ENCODE measurements at places on chromosomes 6 and 20. TPM values are rescaled to one million over a fixed set of nuclear protein-coding genes. Genes with fewer than 3 reads are reported as not detected.

The GMPR gene
- total RNA-seq = 6.2 TPM

The OXT gene
- not detected for total RNA-seq

The FAM217A gene
- total RNA-seq = not detected

The LPIN3 gene
- 0.10 TPM for total RNA-seq

The FAXC gene
- total RNA-seq = not detected

The KIF25 gene
- not detected for total RNA-seq

The LAMA4 gene
- 0.42 TPM for total RNA-seq

The ECHDC1 gene
- total RNA-seq = 17.9 TPM

The LYRM4 gene
- 25.5 TPM for total RNA-seq

The CST2 gene
- total RNA-seq = not detected

The EPPIN gene
- not detected for total RNA-seq

The CEP57L1 gene
- 8.7 TPM for total RNA-seq

The PAX1 gene
- not detected for total RNA-seq

The ZBTB46 gene
- 2.1 TPM for total RNA-seq

The GRIK2 gene
- total RNA-seq = not detected

The CLIC5 gene
- total RNA-seq = 0.52 TPM

The KIAA1755 gene
- total RNA-seq = 0.10 TPM

The TRIM40 gene
- total RNA-seq = 1.4 TPM

The METTL24 gene
- total RNA-seq = 0.10 TPM

The SNTA1 gene
- total RNA-seq = 2.9 TPM

The TFAP2A gene
- total RNA-seq = not detected

The TMEM217 gene
- total RNA-seq = 1.6 TPM

The CFAP61 gene
- not detected for total RNA-seq

The ABHD12 gene
- 17.0 TPM for total RNA-seq

The EIF6 gene
- total RNA-seq = 33.9 TPM

The MRAP2 gene
- 0.10 TPM for total RNA-seq

The ZKSCAN8 gene
- 22.6 TPM for total RNA-seq

The SNAP91 gene
- not detected for total RNA-seq

The THEMIS gene
- 25.0 TPM for total RNA-seq

The IL17A gene
- total RNA-seq = not detected

The DUSP15 gene
- not detected for total RNA-seq

The FRK gene
- not detected for total RNA-seq

The BTN1A1 gene
- total RNA-seq = not detected

The DLK2 gene
- total RNA-seq = 0.31 TPM

The RIPPLY2 gene
- under 0.01 TPM for total RNA-seq

The DEF6 gene
- total RNA-seq = 80.1 TPM

The PKIB gene
- 2.1 TPM for total RNA-seq

The C20orf144 gene
- 0.21 TPM for total RNA-seq

The IL17F gene
- total RNA-seq = not detected

The AIG1 gene
- 9.8 TPM for total RNA-seq

The SLC22A16 gene
- total RNA-seq = not detected

The STK4 gene
- 372 TPM for total RNA-seq

The WFDC10B gene
- not detected for total RNA-seq

The SAMD5 gene
- total RNA-seq = not detected

The MDFI gene
- not detected for total RNA-seq

The SCUBE3 gene
- total RNA-seq = not detected

The BEND6 gene
- total RNA-seq = 1.0 TPM

All from mononuclear cell (primary cell).